Sigmoid colon (tissue), 7 donors: ENCODE measurements at places on chromosomes 12 and 14.

GRCh38 chr12:96635844-96636243, 146.5 kb downstream of the CFAP54 start:
- DNase-seq: no peak

DNA sequence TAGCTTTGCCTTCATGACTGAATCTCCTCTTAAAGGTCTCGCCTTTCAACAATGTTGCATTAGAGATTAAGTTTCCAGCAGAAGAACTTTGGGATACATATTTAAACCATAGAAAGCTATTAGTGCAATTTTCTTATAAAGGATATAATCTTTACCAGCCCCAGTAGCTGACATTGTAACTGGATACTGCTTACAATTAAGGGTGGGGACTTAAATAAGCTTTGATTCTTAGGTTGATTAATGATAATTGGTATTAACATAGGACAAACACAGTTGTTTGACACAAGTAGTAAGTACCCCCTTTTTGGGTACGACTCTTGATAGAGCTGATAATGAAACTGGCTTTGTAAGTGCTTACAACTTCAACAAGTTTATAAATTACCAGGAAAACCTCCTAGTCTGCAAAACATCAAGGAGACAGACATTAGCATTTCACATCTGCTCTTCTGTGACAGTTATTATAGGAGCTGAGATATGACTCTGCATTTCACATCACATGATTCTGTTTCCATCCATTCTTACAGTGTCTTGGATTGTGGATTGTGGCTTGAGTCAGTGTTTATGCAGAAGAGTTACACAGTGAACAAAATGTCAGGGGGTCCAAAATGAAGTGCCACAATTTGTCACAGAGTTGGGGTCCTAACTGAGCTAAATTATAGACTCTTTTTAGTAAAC, 249.1 kb upstream of the E2F7 start:
- DNase-seq: no peak

DNA sequence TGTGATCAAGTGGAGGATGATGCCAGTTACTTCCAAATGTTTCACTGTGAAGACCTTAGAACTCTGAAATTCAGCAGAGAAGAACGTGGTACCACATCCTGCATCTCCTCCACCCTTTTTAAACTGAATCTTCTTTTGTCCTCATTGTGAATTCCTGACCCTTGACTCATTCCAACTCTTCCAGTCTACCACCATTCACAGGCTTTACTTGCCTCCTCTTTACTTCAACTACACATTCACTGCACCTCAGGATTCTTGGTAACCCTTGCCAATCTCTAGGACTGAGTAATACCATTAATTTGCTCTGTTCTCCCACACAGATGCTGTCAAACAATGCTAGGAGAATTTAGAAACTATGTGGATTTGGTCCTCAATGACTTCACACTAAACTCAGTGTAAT, 37.3 kb downstream of the PPP1R12A start:
- no peak for DNase-seq

- DNase-seq: no peak
Measured at GRCh38 chr14:105600939-105601359, 74.6 kb downstream of the TMEM121 start.

- no peak for DNase-seq
Measured at GRCh38 chr14:67748312-67748711, 46.6 kb downstream of the RDH12 start.

GRCh38 chr12:65305346-65305950, 27.0 kb downstream of the MSRB3 start:
- no peak for DNase-seq

DNA sequence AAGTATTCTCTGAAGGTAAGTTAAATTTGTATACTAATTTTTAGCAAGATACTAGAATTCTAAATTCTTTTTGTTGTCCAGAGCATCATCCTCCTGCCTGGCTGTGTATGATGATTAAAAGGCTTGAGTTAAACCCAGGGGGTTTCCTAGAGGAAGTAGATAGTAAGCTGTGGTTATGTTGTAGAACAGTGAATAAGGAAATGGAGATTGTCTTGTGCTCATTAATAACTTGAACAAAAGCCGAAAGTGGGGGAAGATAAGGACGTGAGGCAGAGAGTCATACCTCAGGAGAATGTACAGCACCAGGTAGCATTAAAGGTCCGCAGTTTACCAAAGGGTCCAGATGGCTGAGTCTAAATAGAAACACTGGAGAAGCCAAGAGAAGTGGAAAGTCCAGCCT, 42.0 kb downstream of the CKB start:
- no peak for DNase-seq

DNA sequence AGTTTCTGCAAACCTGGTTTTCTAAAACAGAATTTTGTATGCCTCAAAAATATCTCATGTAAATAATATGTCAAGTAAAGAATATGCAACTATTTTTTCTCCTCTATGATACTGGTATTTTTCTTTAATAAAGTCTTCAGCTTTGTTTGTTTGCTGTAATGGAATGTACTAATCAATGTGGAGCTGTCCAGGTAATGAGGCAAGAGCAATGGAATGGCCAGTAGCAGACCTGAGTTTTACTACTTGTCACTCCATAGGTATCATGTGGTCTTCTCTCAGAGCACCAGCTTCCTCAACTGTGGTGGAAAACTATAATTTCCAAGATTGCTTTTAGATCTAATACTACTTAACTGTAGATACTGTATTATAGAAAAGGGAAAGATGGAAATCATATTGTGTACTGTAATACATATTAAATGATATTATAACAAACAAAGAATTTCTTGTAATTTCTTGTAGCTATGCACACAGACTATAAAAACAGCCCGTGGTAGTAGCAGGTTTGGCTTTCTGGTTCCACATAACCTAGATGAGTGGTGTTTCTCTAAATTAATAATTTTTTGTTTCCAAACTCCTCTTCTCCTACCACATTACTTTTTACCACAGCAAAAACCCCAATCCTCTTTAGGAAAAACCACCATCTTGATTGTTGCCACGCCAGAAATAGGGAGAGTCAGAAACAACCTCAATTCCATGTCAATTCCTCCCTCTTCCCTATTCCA, 70.6 kb downstream of the KIF21A start:
- no peak for DNase-seq

DNA sequence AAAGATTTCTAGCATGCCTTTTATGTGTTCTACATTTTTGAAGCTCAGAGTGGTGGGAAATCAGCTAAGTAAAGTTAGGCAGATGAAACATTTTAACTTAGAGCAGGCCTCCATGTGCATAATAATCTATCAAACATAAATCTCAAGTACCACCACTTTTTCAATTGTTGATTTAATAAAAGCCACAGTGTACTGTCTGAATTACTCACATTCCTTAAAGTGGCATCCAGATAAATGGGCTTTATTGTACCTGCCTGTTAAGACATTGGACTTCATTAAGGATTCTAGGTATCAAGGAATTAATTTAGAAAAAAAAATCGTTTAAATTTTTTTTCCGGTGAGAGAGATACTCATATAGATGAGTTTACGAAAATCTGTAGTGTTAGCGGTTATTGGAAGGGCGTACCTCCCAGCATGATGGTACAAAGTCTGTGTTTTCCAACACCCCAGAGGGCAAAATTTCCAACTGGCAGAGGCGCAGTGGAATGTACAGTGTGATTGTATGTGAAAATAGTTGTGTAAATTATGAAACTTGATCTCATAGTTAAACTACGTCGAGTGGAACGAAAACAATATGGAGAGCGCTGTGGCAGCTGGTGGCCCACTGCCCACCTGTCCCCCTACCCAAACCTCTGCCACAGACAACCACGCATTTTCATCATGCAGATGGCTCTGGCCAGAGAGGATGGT, 25.0 kb downstream of the ELK3 start:
- DNase-seq: no peak
